ENCODE measurements at places on chromosomes 3 and 15.

- no peak for DNase-seq
Observed at GRCh38 chr3:44387404-44387803, 48.8 kb downstream of the TCAIM start.

GRCh38 chr3:58766587-58767282 is 100.2 kb upstream of the FAM3D start:
- no peak for DNase-seq

DNA sequence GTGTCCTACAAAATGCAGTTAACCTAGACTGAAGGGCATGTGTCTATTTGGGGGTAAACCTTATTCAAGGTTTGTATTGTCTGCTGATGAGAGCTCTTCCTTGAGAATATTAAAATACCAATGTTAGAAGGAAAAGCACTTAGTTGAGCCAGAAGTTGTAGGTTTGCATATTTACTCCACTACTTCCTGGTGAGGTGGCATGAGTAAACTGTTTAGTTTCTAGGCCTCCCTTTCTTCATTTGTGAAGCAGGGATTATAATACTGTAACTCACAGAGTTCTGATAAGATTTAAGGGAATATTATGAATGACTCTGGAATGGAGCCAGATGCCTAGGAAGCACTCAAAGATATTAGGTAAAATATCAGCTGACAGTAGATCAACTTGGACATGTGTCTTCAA is 46.7 kb downstream of the CD200R1L start:
- DNase-seq: no peak

DNA sequence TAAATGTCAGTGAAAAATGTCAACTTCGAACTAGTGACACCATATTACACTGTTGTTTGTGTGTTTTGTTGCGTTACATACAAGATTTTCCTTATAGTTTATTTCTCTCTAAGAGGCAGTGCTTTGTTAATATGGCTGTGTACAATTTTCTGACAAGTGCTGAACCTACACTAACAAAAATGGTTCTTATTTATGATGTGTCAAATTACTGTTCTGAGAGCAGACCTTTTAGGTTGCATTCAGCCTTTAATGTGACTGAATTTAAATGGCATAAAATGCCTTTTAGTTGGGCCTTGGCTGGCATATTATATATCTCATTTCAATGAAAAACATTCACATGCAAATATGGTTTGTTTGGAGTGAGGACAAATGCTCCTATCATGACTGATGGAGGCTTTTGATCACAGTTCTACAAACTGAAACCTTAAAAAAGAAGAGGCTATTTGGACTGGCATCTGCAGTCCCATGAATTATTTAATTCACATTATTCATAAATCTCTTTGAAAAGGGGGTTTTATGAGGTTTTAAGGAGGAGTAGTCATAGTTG is 750.6 kb downstream of the CADM2 start:
- DNase-seq: no peak

GRCh38 chr15:61064651-61065050 is 164.5 kb downstream of the RORA start:
- no peak for DNase-seq

DNA sequence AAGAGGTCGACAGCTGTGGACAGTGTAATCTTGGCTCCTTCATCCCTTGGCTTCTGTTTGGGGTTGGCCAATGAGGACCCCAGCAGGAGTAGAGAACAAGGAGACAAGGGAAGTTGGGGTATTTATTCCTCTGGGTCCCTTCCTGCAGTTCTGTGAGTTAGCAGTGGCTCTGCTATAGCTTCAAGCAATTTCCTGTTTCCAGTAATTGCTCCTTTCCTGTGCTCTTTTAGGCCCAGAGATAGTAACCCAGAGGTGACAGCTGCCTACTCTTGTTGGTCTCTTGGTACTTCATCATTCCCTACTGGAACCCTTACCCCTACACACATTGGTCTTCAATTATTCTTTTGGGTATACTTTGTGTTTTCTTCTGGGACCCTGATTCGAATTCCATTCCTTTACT is 92.9 kb downstream of the NR1D2 start:
- no peak for DNase-seq

- no peak for DNase-seq
Observed at GRCh38 chr15:92629276-92629974, 26.1 kb downstream of the FAM174B start.

- no peak for DNase-seq
Observed at GRCh38 chr3:126135071-126135405, 45.3 kb downstream of the ALDH1L1 start.

DNA sequence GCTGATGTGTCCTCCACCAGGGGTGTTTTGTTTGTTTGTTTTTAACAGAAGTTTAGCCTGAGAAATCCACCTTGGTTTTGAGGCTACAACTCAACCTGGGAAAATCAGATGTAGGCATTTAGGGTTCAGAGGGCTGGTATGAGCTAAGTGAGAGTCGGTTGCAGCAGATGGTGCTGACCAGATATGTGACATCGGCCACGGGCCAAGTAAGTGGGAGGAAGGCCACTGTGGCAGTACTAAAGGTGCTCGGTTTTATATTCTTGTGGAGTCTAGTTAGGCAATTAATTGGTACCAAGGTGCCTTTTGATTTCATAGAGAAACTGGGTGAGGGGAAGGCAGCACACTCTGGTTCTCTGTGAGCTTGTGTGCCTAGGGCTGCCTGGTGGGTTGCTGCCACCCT is 10.5 kb downstream of the MTMR14 start:
- DNase-seq: no peak

DNA sequence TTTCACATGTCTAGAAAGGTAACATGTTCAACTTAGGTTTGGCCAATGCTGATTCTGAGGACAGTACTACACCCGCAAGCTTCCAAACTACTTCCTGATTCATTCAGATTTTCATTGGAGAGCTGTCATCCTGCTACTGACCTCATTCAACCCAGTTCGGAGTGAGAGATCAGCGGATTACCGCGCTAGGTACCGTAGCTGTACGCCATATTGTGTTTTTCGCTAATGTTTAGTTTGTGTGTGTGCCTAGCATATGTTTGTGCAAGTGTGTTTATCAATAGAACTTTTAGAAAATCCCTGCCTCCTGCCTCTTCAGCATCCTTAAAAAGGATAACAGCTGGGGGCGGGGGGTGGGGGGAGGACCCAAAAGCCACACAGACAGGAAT is 1.1 kb downstream of the ZBTB20 start:
- peak; percentile 31 for DNase-seq

DNA sequence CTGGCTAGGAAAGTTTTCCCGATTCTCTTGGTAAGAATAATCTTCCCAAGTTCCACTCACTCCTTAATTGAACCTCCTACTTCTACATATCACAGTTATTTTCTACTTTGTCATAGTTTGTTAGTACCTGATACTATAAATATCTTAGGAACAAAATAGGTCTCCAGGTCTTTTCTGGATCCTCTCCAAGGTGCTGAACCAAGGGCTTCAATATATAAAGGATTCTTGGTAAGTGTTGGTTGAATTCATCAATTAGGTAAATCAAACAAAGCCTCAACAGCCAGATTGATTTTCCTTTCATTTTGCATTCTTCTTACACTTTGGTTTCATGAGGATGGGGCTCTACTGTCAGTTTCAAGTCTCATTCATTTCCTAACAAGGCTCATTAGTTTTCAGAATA is 27.6 kb upstream of the RTP4 start:
- DNase-seq: no peak

DNA sequence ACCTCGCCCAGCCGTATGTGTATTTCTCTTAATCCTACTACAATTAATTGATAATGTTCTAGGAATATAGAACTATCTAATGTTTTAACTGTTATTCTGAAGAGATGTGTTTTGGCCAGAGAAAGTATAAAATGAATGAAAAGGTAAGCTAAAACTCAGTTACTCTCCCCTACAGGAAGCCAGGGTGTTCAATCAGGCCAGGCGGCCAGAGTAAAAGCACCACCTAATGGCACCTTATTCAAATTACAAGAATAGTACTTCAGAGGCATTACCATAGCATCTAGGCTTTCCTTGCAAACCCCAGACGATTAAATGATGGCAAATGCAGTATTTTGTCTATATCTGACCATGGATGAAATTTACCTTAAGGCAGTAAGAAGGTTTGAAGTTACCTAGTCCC is 10.4 kb downstream of the SLC12A8 start:
- no peak for DNase-seq

GRCh38 chr15:61653110-61653509 is 407.1 kb downstream of the VPS13C start:
- no peak for DNase-seq

GRCh38 chr3:182909318-182910040 is 70.9 kb downstream of the DCUN1D1 start:
- DNase-seq: no peak

DNA sequence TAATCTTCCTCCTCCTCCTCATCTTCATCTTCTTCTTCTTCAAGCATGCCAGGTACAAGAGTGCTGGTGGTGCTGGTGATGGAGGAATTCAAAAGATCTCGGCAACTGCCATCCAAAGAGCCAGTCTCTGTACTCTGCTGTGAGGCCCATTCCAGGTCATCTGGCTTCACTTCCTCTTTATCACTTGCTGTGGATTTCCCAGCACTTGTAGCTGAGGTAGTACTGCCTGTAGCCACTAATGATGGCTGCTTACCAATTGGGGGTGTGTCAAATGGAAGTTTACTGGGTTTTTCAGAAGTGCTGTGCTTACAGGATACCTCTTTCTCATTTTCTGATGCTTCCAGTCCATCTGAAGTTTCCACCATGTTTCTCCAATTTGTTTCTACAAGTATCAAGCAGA is 28.8 kb upstream of the SHC4 start:
- no peak for DNase-seq

- no peak for DNase-seq
Observed at GRCh38 chr15:37898362-37898761, 36.1 kb upstream of the TMCO5A start.

DNA sequence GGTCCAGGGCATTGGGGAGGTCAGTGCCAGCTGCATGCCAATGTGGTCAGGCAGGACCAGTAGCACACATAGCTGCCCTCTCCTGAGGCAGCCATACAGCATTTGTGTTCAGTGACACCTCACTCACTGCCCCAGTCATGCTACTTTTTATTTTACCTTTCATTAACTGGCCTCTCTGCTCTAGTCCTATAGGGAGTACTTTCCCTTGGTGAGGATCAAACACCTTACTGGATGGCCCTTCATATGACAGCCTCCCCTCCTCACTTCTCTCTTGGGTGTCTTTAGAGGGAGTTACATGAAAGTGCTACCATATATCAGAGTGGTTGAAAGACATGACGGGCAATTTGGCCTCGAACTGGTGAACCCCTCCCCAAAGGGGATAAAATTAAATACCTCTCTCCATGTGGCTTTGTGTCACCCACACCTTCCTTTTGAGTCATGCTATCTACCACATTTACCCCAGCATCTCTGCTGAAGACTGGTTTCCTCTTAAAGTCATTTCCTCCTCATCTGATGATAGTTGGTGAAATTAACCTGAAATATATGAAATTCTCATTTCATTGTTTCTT is 17.6 kb downstream of the RLBP1 start:
- peak; percentile 3 for DNase-seq

DNA sequence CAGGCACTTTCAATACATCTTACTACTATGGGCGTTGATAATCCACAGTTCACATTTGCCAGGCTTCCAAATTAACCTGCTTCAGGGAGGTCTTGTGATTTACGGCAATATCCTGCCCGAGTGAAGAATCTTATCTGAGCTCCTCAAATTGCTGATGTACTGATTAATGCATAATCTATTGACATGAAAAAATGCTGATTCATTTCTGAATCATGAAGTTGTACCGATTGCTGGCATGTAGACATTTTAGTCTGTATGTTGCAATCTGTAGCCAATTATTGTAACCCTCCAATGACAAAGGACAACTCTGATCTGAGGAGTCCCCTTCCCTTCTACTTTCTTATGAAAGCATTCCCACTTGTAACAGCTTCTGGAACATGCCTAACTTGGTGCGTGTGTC is 97.2 kb downstream of the SEC22A start:
- no peak for DNase-seq

DNA sequence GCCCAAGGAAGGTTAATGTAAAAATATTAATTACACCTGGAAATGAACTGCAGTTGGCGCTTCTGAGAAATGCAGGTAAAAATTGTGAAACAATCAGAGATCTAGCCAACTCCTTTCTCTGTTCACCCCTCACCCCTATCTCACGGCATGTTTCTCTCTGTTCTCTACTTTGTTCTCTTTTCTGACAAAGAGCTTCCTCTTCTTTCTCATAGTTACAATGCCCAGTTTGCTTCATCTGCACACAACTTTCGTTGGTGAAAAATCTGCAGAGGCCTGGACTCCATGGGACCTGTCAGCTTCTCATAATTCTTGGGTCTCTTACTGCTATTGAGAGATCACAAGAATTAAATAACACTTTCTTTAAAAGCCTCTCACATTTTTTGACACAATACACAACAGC is 212.9 kb upstream of the LRRN1 start:
- no peak for DNase-seq

GRCh38 chr3:146581080-146581601 is 24.0 kb downstream of the PLSCR5 start:
- no peak for DNase-seq

DNA sequence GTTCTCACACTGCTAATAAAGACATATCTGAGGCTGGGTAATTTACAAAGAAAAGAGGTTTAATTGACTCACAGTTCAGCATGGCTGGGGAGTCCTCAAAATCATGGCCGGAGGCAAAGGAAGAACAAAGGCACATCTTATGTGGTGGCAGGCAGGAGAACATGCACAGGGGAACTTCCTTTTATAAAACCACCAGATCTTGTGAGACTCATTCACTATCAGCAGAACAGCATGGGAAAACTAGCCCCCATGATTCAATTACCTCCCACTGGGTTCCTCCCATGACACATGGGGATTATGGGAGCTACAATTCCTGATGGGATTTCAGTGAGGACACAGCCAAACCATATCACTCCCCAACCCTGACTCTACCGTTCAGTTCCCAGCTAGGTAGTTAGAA is 59.7 kb upstream of the MINAR1 start:
- no peak for DNase-seq

DNA sequence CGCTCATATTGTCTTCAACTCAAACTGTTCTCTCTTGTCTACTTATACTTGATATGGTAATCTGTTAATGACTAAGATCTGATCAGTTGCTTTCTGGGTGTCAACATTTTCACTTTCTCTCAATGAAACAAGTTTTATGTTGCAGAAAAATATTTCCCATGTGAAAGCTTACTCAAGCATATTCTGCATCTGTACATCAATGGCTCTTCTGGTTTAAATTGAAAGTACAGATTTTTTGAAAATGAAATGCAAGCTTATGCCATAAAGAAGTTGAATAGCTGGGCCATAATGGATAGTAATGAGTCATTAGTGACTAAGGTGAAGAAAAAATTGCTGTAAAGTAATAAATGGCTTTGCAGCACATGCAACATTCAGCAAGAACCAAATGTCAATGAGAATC is 140.7 kb downstream of the BCHE start:
- no peak for DNase-seq

DNA sequence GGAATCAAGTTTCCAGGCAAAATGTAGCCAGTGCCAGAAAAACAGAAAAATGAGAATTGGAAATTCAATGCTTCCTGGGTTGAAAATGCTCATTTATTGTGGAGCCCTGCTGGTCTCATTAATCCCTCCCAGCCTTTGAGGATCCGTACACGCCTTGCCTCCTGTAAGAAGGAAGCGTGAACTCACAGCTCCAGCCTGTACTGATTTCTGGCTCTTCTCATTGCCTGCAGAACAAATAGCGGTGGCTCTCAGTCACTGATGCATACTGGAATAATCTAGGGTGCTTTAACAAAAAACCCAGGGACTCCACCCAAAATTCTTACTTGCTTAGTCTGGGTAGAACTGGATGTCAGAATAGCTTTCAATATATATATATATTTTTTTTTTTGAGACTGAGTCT is 29.3 kb upstream of the SLC24A5 start:
- no peak for DNase-seq

GRCh38 chr3:78090382-78090781 is 1050.5 kb downstream of the ROBO2 start:
- DNase-seq: no peak
